HepG2 (cell line): ENCODE measurements at places on chromosomes 3 and 15. TPM values are rescaled to one million over a fixed set of nuclear protein-coding genes. Genes with fewer than 3 reads are reported as not detected.

- peaks cover 6% of the 10 kb centered on the region; the same call in 1 of the 2 replicates for H3K36me3 ChIP-seq
- no peak overlapping the region for H3K27ac ChIP-seq
- no peak overlapping the region for H3K4me3 ChIP-seq
- H3K4me1 ChIP-seq = peaks cover 46% of the 10 kb centered on the region
These were observed 55.5 kb downstream of the DLG1 start for GRCh38 chr3:197242784-197243432.

- peak; percentile 59 for DNase-seq
- peaks cover 14% of the 10 kb centered on the region; the same call in 2 of the 3 replicates for H3K27me3 ChIP-seq
- peak overlapping the region; percentile 76 for H3K27ac ChIP-seq
- peak overlapping the region; percentile 77 for H3K4me3 ChIP-seq
- no peaks in the 10 kb centered on the region for H3K36me3 ChIP-seq
These were observed 12.8 kb downstream of the VILL start for GRCh38 chr3:38003371-38003816.

The PLA2G4E gene
- total RNA-seq = not detected in 2 replicates

The FMN1 gene
- 0.60 and 0.81 TPM in 2 replicates for total RNA-seq

The GUCA1C gene
- not detected in 2 replicates for total RNA-seq

DNA sequence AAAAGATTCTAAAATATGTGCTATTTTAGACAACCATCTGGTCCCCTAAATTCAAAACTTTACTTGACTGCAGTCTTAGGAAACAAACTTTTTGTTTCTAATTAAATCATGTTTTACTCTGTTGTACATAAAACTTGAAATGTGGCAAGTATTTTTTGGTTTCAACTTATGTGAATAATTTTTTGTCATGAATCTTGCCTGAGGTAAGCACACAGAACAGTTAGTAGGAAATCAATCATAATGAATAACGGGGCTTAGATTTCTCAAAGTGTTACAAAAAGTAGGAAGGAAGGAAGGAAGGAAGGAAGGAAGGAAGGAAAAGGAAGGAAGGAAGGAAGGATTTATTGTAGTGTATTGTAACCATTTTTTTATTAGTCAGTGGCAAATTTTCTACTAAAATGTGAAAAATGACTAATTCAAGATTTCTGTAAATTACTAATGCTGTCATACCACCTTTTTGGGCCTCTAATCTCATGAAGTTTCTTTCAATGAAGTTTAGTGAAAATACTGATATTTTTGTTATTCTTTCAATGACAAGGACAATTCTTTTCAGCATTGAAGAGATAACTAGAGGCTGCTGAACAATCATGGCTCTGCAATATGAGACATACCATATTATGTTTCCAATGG is 1689.2 kb downstream of the OTOL1 start:
- H3K4me3 ChIP-seq = no peak overlapping the region
- no peaks in the 10 kb centered on the region for H3K36me3 ChIP-seq
- H3K4me1 ChIP-seq = no peaks in the 10 kb centered on the region
- H3K27me3 ChIP-seq = no peaks in the 10 kb centered on the region
- H3K27ac ChIP-seq = no peak overlapping the region

The SKOR1 gene
- 0.09 and 0.10 TPM in 2 replicates for total RNA-seq

- H3K27ac ChIP-seq = no peak overlapping the region
- peaks cover 22% of the 10 kb centered on the region for H3K4me1 ChIP-seq
- no peak overlapping the region for H3K4me3 ChIP-seq
- H3K36me3 ChIP-seq = no peaks in the 10 kb centered on the region
- peaks cover 2% of the 10 kb centered on the region for H3K27me3 ChIP-seq
These were observed 19.6 kb downstream of the EFCC1 start for GRCh38 chr3:129020691-129021090.

GRCh38 chr3:19002606-19003005 is 145.7 kb upstream of the KCNH8 start:
- H3K4me1 ChIP-seq = no peaks in the 10 kb centered on the region
- no peak for DNase-seq
- no peaks in the 10 kb centered on the region for H3K36me3 ChIP-seq
- H3K27ac ChIP-seq = no peak overlapping the region

- no peak overlapping the region for H3K27ac ChIP-seq
- H3K27me3 ChIP-seq = peaks cover 4% of the 10 kb centered on the region; the same call in 1 of the 3 replicates
- no peak overlapping the region for H3K4me3 ChIP-seq
These were observed 485.2 kb upstream of the PROK2 start for GRCh38 chr3:72270072-72270681.

The PPM1L gene
- 1.4 TPM in 2 replicates for total RNA-seq

The SAMD7 gene
- not detected in 2 replicates for total RNA-seq

- H3K27me3 ChIP-seq = no peaks in the 10 kb centered on the region
- H3K4me1 ChIP-seq = peaks cover 52% of the 10 kb centered on the region
- peak overlapping the region; percentile 45 for H3K27ac ChIP-seq
These were observed 9.5 kb upstream of the TRIM69 start for GRCh38 chr15:44726568-44727484.

The CHL1 gene
- not detected in 2 replicates for total RNA-seq

The HDGFL3 gene
- 0.07 and 0.09 TPM in 2 replicates for total RNA-seq

The ILDR1 gene
- not detected in 2 replicates for total RNA-seq

The TGFBR2 gene
- 68.1 and 82.2 TPM in 2 replicates for total RNA-seq

The ASB14 gene
- total RNA-seq = not detected in 2 replicates
